Glomerular endothelial cell (primary cell): ENCODE measurements at places on chromosomes 16 and 17. TPM values are rescaled to one million over a fixed set of nuclear protein-coding genes. Genes with fewer than 3 reads are reported as not detected.

DNA sequence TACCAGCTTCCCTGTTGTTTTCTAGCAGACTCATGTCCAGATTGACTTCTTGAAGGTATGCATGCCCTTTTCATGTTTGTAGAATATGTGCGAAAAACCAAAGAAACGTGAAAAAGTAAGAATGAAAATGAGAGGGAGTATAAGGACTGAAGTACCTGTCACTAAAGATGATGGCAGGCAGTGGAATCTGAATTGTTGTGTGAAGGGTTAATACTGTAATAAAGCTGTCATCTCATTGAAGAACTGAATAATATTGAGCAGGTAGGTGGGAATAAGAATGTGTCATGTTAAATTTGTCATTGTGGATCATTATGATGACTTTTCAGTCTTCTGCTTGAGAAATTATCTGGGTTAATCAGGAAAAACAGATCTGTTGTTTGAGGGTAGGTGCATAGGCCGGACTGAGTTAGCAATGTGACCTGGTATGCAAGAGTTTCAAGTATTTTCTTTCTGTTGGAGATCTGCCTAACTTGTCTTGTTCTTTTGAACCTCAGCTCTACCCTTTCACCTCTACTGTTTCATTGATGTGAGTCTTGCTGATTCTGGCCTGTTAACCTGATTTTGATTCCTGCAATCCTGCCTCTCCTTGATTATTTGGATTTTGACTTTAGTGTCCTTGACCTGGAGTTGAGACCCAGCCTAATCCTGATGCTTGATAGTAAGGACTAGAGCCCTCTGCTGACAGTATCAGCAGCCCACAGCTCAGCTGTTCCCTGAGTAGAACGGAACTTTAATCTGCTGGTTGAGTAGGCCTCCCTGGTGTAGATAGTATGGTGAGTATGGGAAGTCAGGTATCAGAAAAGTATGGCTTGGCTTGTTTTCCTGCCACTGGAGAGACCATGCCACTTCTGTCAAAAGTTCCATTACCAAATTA is 64.6 kb downstream of the MAP2K4 start:
- no peak for DNase-seq

- no peak for DNase-seq
Measured at GRCh38 chr16:55301385-55302008, 22.5 kb upstream of the IRX6 start.

- DNase-seq, result no peak
Measured at GRCh38 chr16:69894676-69895075, 56.5 kb upstream of the CLEC18A start.

DNA sequence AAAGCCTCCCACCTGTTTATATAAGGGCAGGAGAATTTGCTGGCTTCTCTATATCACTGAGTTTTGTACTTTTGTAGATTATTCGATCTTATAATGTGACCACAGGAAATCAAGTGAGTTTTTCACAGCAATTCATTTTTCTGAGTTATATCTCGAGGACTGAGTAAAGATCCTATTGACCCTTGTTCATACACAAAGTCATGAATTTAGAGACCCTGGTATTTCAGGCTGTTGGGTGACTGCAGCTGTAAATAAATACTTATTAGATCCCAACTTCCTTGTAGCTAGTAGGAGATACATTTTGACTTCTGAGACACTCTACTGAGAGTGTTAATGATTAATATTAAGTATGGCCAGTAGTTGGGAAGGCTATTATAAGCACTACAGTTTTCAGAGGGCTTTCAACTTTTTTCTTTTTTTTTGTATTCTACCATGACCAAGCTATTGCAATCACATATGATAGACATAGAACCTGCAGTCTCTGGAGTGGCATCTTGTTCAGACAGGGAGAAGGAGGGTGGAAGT is 3.2 kb upstream of the KRT20 start:
- no peak for DNase-seq

DNA sequence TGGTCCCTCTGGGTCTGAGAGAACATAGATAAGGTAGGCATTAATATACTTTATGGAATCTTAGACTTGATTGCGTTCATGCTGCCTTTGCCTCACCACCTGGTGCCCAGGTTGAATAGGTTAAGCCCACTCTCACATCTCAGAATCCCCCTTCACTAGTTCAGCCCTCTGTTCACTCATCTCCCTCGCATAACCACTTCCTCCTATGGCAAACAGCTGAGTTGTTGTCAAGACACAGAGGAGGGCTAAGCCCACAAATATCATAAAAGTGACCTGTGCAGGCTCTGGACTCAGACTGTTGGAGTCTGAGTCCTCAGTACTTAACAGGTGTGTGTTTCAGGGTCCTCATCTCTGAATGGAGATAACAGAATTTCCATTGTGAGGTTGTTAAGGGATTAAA is 55.7 kb downstream of the GOSR1 start:
- DNase-seq, result no peak

DNA sequence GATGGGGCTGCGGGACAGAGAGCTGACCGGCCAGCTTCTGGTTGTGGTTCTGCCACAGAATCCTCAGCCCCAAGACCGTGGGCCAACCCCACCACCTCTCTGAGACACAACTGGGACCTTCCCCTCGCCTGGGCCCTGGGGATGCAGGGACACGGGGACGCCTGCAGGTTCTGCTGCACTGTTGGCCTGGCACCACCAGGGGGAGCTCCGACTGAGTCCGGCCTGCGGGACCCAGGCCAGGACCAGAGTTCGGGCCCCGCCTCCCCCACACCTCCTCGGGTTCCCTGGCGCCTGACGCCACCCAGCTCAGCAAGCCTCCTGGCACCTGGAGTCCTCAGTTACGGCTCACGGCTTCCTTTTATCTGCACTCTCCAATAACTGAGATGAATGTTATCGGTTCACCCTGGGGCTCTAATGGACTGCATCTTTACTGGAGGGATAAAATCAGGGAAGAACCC is 27.3 kb downstream of the TBC1D16 start:
- DNase-seq, result no peak

DNA sequence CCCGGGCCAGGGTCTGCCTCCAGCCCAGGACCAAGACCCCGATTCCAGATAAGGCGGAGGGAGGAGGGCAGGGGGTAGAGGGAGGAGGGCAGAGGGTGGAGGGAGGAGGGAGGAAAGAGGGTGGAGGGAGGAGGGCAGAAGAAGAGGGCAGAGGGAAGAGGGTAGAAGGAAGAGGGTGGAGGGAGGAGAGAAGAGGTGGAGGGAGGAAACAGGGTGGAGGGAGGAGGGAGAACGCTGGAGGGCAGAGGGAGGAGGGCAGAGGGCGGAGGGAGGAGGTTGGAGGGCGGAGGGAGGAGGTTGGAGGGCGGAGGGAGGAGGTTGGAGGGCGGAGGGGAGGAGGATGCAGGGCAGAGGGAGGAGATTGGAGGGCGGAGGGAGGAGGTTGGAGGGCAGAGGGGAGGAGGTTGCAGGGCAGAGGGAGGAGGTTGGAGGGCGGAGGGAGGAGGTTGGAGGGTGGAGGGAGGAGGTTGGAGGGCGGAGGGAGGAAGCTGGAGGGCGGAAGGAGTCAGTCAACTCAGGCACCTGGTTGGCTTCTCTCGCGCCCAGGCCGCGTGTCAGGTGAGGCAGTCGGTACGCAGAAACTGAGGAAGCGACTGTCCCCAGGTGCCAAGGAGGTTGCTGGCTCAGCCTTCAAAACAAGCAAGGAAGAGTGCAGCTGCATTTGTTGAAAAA is 65.2 kb downstream of the KLHDC4 start:
- no peak for DNase-seq

DNA sequence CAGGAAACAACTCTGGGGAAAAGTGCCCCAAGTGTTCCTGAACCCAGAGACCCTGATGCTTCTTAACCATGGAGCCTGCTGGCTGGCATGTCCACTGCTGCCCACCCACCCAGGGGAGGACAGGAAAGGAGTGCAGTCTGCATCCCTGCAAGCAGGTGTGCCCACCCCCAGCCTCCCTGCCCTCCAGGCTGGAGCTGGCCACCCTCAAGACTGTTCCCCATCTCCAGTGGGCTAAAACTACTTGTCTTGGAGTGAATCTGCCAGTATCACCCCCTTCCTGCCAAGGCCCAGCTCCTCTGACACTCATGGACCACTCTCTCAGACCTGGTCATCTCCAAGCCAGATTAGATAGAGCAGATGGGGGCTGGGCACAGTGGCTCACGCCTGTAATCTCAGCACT is 29.8 kb downstream of the ARHGAP27 start:
- no peak for DNase-seq

- no peak for DNase-seq
Measured at GRCh38 chr17:81252326-81252986, 13.3 kb downstream of the NDUFAF8 start.

DNA sequence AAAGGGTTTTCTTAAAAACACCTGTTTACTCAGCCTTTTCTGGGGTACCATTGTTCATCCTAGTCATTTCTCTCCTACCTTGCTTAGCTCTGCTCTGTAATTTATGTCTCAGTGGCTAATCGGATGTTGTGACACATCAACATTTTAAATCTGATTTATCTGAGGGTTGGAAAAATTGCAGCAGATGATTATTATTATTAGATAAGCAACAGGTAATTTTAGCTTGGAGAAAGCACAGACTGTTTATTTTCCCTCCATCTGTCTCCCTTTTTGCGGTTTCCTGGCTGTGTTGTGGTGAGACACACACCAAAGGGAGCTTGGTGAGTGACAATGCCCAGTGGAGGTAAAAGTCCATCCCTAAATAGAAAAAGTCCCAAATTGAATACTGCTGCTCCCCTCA is 389.9 kb downstream of the UTP18 start:
- no peak for DNase-seq

DNA sequence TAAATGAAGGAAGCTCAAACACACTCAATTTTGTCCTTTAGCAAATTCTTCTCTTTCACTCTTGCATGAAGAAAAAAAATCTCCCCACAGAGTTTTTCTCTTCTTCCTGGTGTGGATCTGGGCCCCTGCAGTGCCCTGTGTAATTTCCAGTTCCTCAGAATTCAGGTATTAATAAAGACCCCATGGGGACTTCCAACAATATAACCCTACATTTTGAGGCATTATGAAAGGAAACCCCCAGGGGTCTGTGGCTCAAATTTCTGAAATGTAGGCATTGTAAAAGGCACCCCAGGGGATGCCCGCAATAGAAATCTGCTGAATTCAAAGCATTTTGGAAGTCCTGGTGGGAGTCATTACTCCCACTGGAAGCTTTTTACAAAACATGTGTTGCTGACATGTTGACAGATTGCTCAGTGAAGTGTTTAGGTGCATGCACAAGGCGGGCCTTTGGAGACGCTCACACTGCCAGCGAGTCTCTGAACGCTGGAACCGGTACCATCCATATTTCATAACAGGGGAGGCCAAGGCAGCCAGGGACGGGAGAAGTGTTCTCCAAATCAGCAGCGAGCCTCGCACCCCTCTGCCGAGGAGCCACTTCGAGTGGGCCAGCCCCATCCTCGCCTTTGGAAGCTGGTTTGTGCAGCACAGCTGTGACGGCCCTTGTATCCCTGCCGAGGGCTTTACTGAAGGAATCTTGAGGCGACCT is 154.0 kb downstream of the ZNF423 start:
- no peak for DNase-seq

DNA sequence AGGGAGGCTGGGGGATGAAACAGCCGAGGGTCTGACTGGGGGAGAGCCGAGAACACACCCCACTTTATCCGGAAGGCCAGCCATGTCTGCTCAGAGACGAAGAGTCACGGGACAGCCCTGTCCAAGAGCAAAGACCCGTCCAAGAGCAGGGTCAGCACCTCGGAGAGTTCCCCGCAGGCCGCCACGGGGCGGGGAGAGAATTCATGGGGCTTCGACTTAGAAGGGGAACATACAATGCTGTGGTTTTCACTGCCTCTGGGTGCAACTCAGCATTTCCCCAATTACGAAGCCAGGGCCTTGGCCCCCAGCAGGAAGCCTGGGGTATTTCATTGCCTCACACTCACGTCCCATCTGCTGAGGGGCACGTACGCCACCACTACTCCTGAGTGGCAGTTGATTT is 59.3 kb downstream of the JPH3 start:
- no peak for DNase-seq

DNA sequence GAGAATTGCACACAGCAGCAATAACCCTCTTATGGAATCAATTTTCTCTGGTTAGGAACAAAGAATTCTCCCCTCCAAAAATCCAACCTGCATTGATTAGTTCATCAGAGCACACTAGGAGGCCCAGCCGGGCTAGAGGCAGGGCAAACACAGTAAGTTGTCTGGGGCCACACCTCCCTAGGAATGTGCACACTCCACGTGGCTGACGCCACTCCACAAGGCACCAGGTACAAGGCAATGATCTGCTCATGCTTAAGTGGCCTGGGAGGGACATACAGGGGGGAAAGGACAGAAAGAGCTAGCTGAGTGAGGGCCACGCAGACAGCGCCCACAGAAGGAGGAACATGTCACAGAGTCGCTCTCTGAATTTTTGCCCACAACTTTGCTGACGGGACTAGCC is 107.6 kb downstream of the SLC39A11 start:
- no peak for DNase-seq

- no peak for DNase-seq
Measured at GRCh38 chr17:54992797-54993639, 24.5 kb downstream of the STXBP4 start.

DNA sequence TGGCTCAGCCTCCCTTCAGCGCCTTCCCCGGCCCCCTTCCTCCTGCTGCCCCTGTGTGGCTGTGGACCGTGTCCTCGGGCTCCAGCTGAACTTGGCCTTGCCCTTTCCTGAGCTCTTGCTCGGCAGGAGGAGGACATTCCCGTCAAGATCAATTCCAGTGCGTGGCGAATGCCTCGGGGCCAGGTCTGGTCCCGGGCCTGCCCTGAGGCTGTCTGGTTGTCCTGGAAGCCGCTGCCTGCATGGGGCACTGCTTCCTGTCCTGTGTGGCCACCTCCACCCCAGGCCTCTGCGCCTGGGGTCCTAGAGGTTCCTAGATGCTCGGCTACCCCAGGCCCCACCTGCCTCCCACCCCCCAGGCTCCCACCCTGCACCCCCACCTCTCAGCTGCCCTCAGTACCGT is 12.8 kb downstream of the BAHCC1 start:
- DNase-seq, result no peak

DNA sequence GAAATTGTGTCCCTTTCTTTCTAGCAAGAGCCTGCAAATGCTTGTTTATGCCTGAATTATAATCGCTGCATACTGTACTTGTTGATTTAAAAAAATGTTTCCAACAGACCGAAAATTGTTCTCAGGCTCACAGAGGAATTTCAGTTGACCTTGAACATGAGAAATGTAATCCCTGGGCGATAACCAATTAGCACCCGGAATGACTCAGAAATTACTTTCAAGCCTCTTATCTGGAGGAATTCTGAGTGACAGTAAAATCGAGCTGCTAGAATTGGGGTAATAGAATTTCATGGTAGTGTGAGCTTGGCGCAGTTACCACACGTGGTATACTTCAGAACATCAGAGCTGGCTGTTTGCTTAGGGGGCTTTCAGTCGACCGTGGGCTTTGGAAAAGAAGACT is 139.1 kb upstream of the CACNG3 start:
- DNase-seq, result no peak

Gene TBX6
- 0.41 and 0.58 TPM in 2 replicates for total RNA-seq
